ENCODE measurements at places on chromosomes 7 and 10. TPM values are rescaled to one million over a fixed set of nuclear protein-coding genes. Genes with fewer than 3 reads are reported as not detected.

MALRD1 gene
- total RNA-seq: not detected

FAM221A gene
- 4.7 TPM for total RNA-seq

TMEM229A gene
- not detected for total RNA-seq

ELN gene
- total RNA-seq: not detected

INMT gene
- total RNA-seq: not detected

POT1 gene
- total RNA-seq: 30.4 TPM

GAD2 gene
- not detected for total RNA-seq

UBN2 gene
- total RNA-seq: 10.2 TPM

PTPRZ1 gene
- not detected for total RNA-seq

NUDT5 gene
- total RNA-seq: 94.8 TPM

RBP3 gene
- not detected for total RNA-seq

SPDYE8 gene
- total RNA-seq: not detected

SFRP5 gene
- total RNA-seq: 0.42 TPM

TAS2R5 gene
- 0.63 TPM for total RNA-seq

FAM13C gene
- not detected for total RNA-seq

NUP42 gene
- 39.7 TPM for total RNA-seq

PIK3CG gene
- 53.1 TPM for total RNA-seq

HMX3 gene
- total RNA-seq: not detected

CH25H gene
- not detected for total RNA-seq

SPDYE16 gene
- 0.18 TPM for total RNA-seq

FKBP9 gene
- total RNA-seq: 0.58 TPM

SPAM1 gene
- total RNA-seq: not detected

ABCB1 gene
- total RNA-seq: 4.8 TPM

CRYGN gene
- 0.34 TPM for total RNA-seq

PNLIPRP3 gene
- total RNA-seq: not detected

NPY4R2 gene
- total RNA-seq: not detected

ZC3HAV1L gene
- total RNA-seq: 17.3 TPM

TBX20 gene
- not detected for total RNA-seq

SMO gene
- not detected for total RNA-seq

NRP1 gene
- total RNA-seq: 0.11 TPM

PIK3AP1 gene
- total RNA-seq: 6.2 TPM

KCNMA1 gene
- 0.16 TPM for total RNA-seq

BBIP1 gene
- total RNA-seq: 21.1 TPM

SVIL gene
- total RNA-seq: 13.0 TPM

CDHR3 gene
- total RNA-seq: 0.92 TPM

SH2D4B gene
- total RNA-seq: 0.13 TPM

AKR1D1 gene
- total RNA-seq: not detected

SUN3 gene
- 0.97 TPM for total RNA-seq

WASHC2A gene
- 36.9 TPM for total RNA-seq

EXOC6 gene
- 12.5 TPM for total RNA-seq

GPR22 gene
- total RNA-seq: not detected

BAIAP2L1 gene
- total RNA-seq: 0.89 TPM

LEP gene
- not detected for total RNA-seq

CHAT gene
- total RNA-seq: not detected

CCNJ gene
- total RNA-seq: 5.3 TPM

SRGN gene
- total RNA-seq: 168 TPM

MCMBP gene
- 95.2 TPM for total RNA-seq

C10orf71 gene
- total RNA-seq: not detected

GFRA1 gene
- total RNA-seq: not detected

C1QL3 gene
- not detected for total RNA-seq

LRRD1 gene
- total RNA-seq: 0.13 TPM

PSD gene
- 1.6 TPM for total RNA-seq

RABGEF1 gene
- 23.8 TPM for total RNA-seq

MEOX2 gene
- not detected for total RNA-seq

ZNF487 gene
- 4.8 TPM for total RNA-seq

AKR1C3 gene
- 3.9 TPM for total RNA-seq

ZNF716 gene
- not detected for total RNA-seq

RARRES2 gene
- not detected for total RNA-seq

All from activated CD8-positive, alpha-beta T cell treated with anti-CD3 and anti-CD28 coated beads, Interleukin-2, amount 10 ng/mL, durations not matched to agents 7 days and 5 days (primary cell).